Activated naive CD8-positive, alpha-beta T cell treated with anti-CD3 and anti-CD28 coated beads for 36 hours (primary cell): ENCODE measurements at places on chromosomes 12 and 14. TPM values are rescaled to one million over a fixed set of nuclear protein-coding genes. Genes with fewer than 3 reads are reported as not detected.

The AKAP6 gene
- 1.3 TPM for total RNA-seq

GRCh38 chr12:12167847-12168246, 97.1 kb downstream of the BCL2L14 start:
- no peak for DNase-seq

DNA sequence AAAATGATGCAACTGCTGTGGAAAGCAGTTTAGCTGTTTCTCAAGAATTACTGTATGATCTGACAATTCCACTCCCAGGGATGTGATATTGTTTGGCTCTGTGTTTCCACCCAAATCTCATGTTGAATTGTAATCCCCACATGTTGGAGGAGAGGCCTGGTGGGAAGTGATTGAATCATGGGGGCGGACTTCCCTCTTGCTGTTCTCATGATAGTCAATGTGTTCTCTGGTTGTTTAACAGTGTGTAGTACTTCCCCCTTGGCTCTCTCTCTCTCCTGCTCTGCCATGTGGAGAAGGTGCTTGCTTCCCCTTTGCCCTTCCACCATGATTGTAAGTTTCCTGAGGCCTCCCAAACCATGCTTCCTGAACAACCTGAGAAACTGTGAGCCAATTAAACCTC, 93.4 kb upstream of the CPM start:
- no peak for DNase-seq

GRCh38 chr14:54681811-54682261, 114.9 kb downstream of the SAMD4A start:
- DNase-seq: no peak

DNA sequence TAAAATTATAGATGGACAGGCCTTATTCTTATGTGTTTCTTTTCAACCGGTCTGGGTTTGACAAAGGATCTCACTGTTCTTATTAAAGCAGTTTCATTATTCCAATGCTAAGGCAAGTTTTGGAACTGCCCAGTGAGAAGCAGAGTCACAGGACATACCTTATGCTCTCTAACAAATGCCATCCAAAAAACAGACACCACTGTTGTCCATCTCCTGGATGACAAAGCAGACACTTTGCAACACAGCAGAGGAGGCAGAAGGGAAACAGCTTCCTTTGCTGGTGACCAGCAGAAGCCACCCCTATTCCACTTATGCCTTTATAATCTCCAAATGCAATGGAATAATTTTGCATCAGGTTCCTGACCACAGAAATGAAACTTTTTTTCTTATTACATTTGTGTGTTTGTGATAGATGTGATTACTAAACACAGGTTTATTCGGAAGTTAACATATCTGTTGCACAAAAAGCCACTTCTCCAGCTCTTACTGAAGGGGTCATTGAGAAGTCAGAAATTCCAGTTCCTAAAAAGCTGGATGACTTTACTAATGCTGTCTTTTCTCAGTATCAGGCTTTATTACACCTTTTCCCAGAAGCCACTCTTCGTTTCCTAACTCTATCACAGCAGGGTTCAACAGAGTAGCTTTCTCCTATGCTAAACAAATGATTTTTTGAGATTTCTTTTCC, 115.6 kb downstream of the BTG1 start:
- no peak for DNase-seq

DNA sequence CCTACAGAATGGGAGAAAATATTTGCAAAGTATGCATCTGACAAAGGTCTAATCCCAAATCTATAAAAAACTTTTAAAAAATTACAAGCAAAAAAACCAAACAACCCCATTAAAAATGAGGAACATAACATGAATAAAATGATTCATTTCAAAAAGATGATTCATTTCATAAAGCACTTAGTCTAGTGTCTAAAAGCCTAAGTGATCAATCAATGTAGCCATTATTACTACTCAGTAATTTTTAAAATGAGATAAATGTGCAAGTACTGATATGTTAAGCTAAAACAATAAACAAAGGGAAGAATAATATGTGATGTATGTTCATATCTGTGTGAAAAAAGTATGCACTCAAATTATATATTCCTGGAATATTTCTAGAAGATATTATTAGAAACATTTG, 119.1 kb upstream of the GARIN6 start:
- no peak for DNase-seq

DNA sequence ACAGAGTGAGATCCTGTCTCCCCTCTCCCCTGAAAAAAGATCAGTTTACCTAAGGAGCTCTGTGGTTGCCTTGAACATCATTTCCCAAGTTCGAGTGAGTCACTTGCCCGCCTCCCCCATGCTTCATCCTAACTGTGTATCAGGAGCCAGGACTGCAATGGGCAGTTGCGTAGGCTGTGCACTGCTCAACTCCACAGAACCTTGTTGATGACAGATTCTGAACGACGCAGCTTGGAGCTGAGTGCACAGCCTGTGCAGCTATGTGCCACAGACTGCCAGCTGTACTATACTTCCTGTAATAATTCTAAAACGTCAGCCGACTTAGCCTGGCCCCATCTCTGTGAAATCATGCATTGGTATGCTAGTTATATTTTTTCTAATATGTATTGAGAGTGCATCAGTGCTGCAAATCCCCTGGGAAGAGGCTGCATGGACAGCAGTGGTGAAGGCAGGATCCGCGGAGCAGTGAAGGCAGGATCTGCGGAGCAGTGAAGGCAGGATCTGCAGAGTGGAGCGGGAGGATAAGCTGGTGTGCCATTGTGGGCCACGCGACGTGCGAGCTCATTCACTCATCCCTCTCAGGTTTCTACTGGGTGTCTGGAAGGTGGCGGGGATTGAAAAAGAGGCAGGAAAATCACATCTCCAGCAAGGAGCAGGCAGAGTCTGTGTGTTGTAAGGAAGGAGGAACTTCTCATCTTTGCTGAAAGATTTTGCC, 80.8 kb downstream of the GALNT9 start:
- DNase-seq: no peak
